Mucosa of descending colon (tissue), 3 donors: ENCODE measurements at places on chromosomes 2 and 18. TPM values are rescaled to one million over a fixed set of nuclear protein-coding genes. Genes with fewer than 3 reads are reported as not detected.

Gene KLHL29
- total RNA-seq = 2.6 TPM

DNA sequence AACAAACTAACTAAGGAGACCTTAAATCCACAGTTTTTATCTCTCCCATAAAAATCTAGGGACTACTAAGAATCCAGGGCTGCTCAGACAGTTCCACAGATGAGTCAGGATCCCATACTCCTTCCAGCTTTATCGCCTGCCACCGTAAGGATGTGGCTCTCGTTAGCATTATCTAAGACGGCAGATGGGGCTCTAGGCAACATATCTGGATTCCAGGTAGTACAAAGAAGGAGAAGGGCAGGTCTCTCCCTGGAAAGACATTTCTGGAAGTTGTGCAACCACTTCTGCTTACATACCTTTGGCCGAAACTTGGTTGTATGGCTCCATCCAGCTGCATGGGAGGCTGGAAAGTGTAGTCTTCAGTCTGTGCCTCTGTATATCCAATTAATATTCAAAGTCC is 149.4 kb downstream of the SP3 start:
- DNase-seq = no peak

Gene GALNT14
- total RNA-seq = not detected

Gene CAB39
- 112 TPM for total RNA-seq
